ENCODE measurements at places on chromosomes 7 and 10. TPM values are rescaled to one million over a fixed set of nuclear protein-coding genes. Genes with fewer than 3 reads are reported as not detected.

SPDYE5 gene
- 0.16 TPM for total RNA-seq

UNCX gene
- total RNA-seq = not detected

ZNF212 gene
- total RNA-seq = 20.5 TPM

CRYGN gene
- total RNA-seq = 9.4 TPM

TMEM213 gene
- total RNA-seq = not detected

GALNT17 gene
- 2.7 TPM for total RNA-seq

OR2A2 gene
- not detected for total RNA-seq

ABI1 gene
- total RNA-seq = 40.8 TPM

PRRT4 gene
- 9.5 TPM for total RNA-seq

SPOCK2 gene
- total RNA-seq = 28.5 TPM

C7orf57 gene
- total RNA-seq = not detected

RSPH10B2 gene
- 0.95 TPM for total RNA-seq

DNA sequence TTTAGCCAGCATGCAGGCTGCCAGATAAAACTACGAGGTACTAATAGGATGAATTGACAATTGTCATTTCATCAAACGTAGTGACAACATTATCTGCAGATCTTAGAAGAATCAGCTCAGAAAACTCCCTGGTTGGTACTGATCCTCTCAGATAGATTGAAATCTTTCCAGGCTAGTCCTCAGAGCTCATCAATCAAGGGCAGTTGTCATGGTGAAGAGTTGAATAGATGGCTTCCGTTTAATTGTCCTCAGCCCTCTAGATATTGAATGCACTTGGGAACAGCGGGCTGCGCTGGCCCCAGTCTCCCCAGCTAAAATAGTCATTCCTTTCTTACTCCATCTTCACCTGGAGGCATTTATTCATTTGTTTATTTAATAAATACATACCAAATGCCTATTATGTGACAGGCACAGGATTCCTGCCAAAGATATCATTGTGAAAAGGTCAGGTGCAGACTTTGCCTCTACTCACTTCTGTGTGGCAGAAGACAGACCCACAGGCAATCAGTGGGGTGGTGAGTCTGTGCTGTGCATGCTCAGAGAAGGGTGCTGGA lies 1081.6 kb downstream of the TYW1 start:
- DNase-seq = no peak

- DNase-seq = no peak
Measured at GRCh38 chr7:116769546-116769945, 92.8 kb upstream of the CAPZA2 start.

- DNase-seq = no peak
Measured at GRCh38 chr10:77837925-77838595, 88.5 kb downstream of the DLG5 start.

GRCh38 chr7:114087653-114088469 lies 169.1 kb upstream of the PPP1R3A start:
- no peak for DNase-seq

- no peak for DNase-seq
Measured at GRCh38 chr7:80127412-80128160, 7.0 kb upstream of the GNAI1 start.

DNA sequence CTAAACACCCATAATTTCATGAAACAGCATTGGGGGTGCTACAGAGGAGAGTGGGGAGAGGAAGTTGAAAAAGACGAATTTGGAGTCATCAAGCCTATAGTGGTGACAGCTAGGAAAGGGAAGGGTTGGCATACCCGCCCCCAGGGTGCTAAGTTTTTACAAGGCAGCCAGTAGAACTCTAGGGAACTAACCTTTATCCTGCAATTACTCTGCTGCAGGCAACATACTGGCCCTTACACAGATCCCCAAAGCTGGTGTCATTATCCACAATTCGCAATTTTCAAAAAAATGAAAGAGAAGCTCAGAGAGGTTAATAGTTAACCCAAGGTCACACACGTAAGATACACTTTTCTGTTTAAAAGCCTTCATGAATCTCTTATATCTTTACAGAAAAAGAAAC lies 14.2 kb upstream of the SLC35B4 start:
- DNase-seq = no peak

DNA sequence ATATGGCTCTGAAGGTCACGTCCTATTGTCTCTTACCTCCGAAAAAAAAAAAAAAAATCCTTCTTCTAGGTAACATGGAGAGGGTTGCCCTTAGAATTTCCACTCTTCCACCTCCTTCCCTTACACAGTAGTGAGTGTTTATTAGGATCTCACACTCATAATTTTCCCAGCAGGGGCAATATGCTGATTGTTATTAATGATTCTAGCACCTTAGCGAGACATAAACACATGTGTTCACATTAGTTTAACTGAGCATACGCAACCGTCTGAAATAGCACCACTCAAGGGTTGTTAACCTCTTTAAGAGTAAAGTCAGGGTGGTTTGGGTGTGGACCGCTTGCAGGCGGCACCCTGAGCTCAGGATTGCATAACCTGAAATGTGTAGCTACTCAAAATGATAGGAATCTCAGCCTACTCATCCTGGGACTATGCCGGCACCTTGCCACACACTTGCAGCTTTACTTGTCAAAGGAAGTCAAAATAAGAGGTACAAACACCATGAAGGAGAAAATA lies 52.2 kb downstream of the CPEB3 start:
- no peak for DNase-seq

GRCh38 chr7:1662767-1663166 lies 7.3 kb upstream of the ELFN1 start:
- peak; percentile 16 for DNase-seq

- DNase-seq = no peak
Measured at GRCh38 chr7:131251371-131251770, 76.3 kb upstream of the MKLN1 start.

- DNase-seq = no peak
Measured at GRCh38 chr7:120966961-120967360, 16.4 kb downstream of the ING3 start.

DNA sequence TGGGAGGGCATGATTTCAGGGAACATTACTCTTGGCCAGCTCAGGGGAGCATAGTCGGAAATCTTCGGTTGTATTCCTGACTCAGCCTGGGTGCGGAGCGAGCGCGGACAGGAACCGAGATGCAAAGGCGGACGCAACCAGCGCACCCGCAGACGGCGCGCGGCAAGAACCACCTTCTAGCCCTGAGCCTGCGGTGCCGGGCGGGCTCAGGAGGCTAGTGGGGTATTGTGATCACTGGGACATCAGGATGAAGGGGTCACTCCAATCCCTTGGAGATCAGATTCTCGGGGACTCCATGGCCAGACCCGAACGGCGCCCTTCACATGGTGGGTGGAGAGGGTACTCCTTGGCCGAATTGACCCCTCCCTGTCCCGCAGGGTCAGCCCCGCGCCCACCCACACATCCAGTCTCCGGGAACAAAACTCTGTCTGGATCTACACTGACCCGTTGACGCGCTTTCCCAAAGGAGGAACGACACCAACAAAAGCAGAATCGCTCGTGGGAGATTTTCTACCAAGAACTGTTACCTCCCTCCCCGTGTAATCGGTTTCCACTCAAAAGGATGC lies 730.5 kb downstream of the ZWINT start:
- peak; percentile 30 for DNase-seq

DNA sequence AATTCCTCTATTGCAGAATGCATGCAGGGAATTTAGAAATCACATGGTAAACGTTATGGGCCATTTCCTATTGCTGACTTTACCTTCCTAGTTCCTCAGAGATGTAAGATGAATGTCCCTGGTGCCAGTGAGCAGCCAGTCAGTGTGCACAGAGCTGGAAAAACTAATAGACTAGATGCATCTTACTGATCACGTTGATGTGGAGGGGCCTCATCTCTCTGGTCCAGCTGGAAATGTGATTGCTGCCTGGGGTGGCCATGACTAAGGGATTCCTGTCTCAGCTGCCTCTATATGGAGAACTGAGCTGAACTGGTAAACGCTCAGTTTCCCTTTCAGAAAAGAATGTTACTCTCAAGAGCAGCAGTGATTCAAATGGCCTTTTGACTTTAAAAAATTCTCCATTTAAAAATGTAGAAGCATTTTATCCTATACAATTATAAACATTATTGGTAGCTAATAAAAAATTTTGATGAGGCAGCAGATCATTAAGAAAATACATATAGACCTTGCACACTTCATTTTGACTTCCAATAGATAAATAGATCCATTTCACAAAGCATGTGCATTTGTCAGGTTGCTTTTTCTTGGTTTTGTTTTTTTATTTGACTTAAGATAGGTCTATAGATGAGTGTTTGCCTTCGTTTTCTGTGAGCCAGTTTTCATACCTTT lies 80.5 kb upstream of the INSYN2A start:
- DNase-seq = no peak

DNA sequence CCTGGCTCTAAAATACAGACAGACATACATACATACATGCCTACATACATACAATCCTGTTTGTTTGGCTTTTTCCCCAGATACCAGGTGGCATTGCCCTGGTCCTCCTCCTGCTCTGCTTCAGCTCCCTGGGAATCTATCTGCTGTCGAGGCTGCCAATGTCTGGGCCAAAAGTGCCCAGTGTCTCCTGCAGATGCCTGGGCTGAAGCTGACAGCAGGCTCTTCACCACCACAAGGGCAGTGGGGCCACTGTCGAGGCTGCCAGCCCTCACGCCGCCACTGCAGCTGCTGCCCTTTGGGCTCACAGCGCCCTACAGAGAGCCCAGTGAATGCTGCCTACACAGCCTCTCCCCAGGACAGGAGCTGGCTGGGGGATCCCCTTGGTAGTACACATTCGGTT lies 18.0 kb upstream of the STN1 start:
- no peak for DNase-seq

DNA sequence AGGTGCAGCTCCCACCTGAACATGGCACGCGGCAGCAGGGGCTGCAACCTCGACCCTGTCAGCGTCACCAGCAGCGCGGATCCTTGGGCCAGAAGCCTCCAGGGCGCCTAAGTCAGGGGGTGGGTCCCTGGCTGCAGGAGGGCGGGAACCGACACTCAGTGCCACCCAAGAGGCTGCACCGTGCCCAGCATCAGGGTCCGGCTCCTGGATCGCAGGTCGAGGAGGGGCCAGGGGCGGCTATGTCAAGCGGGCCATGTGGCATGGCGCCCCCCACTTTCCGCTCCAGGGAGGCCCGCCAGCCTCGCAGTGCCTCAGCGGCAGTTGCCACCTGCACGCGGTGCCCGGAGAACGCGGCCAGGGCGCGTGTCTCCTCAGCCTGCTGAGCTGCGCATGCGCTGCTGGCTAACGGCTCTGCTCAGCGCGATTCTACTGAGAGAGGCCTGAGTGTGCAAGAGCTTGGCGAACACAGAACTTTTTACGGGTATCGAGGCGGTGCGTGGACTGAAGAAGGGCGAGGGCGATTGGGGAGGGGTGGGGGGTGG lies at the start of gene ANKRD30A:
TSS of gene ANKRD30A (plus strand) at position 408 of the 542 bp plus-strand sequence. CDS start 190 bp downstream, outside the sequence.
- no peak for DNase-seq

- DNase-seq = no peak
Measured at GRCh38 chr10:66792441-66792840, 133.4 kb upstream of the LRRTM3 start.

DNA sequence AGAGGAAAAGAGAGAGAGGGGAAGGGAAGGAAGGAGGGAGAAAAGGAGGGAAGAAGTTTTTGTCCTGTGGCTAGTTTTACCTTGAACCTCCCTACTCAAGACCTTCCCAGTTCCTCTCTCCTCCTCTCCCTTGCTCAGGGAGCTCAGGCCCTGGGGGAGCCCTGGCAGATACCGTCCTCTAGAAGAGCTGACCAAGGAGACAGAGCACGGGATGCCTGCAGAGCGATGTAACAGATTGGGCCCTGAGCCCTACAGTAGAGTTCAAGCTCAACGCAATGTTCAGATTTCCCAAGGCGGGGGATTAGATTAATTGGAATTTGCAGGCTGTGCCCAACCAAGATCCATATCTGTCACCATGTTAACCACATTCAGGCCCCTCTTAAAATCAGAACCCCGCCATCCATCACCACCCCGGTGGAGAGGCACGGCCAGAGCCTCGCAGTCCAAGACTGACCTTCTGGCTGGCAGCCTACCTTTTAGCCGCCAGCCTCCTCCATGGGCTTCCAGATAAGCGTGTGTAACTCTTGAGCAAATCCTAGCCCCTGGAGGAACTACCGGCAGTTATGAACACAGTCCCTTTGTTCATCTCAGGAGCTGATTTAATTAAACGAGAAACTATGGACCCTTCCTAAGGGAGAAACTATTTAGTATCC lies 70.6 kb downstream of the KCNMA1 start:
- no peak for DNase-seq

- no peak for DNase-seq
Measured at GRCh38 chr7:55573234-55573900, 1.1 kb upstream of the VOPP1 start.

DNA sequence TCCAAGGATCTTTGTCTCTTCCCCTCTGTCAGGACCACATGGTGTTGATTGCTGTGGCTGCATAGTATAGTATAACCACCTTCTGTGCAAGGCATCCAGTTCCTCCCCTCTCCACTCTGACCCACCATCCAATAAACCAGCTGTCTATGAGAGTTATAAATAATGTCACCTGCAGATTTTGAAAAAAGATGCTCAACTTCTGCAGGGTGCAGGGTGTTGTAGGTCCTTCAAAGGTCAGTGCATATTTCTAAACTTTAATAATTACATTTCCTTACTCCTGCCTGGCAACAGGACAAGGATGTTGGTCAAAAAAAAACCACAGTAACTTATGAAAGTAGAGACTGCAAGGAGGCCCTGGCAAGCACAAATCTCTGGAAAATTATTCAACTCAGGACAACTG lies 166.2 kb downstream of the PKD1L1 start:
- DNase-seq = no peak

All from mesothelial cell of epicardium (in vitro differentiated cells).